ENCODE measurements at places on chromosomes 5 and 9.
A peak's percentile ranks its signal among the peaks of the same experiment; 100 is the strongest.

- DNase-seq: peak; percentile 80
Observed at GRCh38 chr9:37415011-37415719, 7.3 kb upstream of the GRHPR start.

- no peak for DNase-seq
Observed at GRCh38 chr5:135157421-135158313, 123.6 kb upstream of the PITX1 start.

DNA sequence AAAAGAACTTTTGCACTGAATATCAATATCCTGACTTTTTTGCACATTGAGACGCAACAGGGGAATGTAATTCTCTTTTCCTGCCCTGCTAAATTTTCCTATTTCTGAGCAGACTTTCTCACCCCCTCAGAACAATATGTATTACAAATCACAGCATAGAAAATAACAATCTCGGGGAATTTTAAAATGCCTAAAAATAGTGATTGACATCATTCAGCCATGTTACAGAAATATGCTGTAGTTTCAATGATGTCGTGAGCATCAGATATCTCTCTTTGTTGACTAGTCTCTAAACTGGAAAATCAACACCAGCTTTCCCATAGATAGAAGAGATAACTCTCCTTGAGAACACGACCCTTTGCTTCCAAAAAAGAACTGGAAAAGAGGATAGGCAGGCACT is 166.7 kb downstream of the ZDHHC21 start:
- DNase-seq: no peak

DNA sequence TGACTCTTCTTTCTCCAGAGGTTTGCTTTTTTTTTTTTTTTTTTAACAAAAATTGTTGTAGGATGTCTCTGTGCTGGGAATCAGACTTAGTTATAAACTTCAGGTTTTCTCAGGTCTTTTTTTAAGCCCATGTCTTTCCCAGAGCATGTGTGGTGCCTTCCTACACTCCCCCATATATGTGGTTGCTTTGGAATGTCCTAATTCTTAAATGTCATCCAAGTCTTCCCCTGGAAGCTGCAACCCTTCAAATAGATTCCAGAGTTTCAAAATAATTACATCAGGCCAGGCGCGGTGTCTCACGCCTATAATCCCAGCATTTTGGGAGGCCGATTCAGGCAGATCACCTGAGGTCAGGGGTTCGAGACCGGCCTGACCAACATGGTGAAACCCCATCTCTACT is 73.2 kb upstream of the FAM120A start:
- DNase-seq: no peak

DNA sequence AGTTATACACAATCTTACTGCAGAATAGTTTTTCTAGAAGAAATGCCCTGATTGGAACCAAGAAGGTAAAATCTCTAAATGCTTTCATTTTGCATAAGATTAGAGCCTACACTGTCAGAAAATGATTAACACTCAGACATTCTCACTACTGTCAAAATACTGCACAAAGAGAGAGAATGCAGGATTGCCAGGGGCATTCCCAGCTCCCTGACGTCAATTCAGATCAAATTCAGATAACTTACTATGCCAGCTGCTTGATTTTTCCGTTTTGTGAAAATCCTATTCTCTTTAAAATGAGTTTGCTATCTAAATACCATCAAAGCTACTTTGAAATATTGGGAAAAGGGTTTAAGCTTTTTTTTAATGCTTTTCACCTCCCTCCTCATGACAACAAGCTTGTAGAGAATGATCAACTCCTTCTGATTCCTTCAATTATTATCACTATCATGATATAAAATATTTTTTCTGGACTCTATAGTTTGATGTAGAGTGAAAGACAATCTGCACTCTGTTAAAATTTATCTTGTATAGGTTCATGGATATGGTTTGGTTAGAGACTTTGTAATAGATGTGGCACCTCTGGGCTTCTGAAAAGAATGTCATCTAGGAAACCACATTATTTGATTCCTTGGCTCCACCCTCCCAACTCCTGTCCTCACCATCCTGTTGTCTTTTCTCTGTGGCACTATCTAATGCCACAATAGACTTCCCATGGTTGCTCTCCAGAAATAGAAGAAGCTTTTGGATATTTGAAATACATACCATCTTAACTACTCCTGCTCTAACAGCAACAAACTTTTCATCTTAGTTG is 407.7 kb downstream of the PDE4D start:
- no peak for DNase-seq

GRCh38 chr9:110532908-110533665 is 46.5 kb downstream of the SVEP1 start:
- no peak for DNase-seq

- DNase-seq: no peak
Observed at GRCh38 chr5:129020683-129021082, 55.4 kb downstream of the SLC27A6 start.

DNA sequence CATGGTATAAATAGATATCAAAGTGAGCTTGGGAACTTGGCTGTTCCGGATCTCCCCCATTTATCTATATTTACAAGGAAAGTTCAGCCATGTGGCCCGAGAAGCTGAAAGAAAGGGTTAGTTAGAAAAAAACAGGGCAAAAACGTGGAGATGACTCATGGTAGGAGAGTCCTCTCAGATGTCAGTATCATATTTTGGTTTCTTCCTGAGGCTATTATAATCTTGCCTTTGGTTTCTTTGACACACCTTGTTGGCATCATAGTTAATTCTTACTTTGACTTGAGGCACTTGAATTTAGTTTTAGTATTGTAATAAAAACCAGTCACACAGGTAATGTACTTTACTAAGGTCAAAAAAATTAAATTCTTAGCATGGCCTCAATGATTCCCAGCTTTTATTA is 59.9 kb downstream of the GABRA6 start:
- DNase-seq: no peak

DNA sequence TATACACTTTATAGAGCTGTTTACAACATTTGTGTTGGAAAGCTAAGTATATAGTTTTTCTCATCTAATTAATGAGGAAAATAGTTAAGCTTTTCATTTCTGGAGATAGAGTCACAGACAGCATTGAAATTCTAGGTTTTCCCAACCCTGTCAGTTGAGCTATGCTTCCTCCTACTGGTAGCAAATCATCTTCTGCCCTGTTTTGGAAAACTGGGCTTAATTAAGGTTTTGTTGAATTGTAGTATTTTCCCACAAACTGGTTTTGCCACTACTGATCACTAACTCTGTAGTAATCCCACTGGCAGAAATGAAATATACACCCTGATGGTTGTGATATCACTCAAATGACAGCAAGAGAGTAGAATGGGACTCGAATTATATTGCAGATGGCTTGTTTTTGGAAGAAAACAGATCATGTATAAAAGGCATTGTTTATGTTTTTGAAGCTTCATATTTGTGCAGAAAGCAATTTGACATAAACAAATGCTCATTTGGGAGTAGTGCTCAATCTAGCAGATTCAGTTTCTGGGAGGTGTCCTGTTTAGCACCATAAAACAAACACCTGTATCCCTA is 46.6 kb downstream of the CD180 start:
- no peak for DNase-seq

DNA sequence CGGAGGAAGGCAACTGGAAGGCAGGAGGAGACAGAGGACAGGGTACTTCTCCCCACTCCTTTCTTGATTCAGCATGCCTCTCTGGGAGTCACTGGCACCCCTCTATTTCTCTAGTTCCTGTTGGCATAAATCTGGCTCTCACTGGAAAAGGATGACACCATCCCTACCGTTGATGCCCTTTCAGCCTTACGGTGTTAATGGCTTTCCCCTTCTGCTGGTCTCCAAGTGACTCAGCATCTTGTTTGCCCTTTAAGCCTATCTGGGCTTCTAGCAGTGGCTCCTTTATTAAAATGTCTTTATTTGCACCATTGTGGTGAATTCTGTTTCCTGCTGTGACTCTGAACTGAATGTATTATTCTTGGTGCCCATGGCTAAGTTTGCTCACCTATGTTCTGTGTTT is 227.3 kb upstream of the GLRA1 start:
- no peak for DNase-seq

DNA sequence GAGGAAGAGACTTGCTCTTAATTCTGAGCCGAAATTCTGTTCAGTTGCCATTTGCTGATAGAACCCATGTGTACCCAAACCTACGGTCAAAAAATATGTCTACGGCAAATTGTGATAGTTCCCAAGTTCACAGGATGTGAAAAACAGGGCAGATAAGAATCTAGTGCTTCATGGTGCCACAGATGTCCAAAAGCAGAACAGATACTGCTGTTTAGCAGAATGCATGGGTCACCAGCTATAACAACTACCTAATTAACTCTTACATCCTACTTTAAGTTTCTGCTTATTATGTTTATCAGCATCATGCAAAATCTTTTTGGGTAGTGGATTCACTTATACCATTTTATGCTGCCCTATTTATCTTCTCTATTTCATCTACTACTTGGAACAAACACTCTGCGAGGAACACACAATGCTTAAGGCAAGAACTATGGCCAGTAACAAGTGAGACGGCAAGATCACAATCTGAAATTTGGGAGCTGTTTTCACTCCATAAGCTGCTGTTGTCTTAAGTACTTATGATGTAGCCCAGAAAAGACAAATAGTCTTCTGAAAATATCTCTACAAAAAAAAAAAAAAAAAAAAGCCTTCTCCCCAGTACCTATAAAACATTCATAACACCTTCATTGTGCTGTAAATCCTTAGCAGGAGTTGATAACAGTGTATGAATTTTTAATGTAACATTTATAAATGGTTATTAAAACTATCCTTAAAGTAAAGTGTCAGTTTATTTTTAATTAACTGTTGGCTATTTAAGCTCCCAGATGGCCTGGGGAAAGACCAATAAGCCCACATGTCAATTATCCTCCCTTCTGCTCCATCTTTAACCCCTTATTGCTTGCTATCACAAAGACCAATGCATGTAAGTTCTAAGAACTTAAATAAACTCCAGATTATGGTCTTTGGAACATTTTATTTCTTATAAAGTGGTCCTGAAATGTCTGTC is 232.3 kb downstream of the TLR4 start:
- DNase-seq: no peak

- DNase-seq: no peak
Observed at GRCh38 chr5:146758938-146759337, 119.6 kb downstream of the PPP2R2B start.

DNA sequence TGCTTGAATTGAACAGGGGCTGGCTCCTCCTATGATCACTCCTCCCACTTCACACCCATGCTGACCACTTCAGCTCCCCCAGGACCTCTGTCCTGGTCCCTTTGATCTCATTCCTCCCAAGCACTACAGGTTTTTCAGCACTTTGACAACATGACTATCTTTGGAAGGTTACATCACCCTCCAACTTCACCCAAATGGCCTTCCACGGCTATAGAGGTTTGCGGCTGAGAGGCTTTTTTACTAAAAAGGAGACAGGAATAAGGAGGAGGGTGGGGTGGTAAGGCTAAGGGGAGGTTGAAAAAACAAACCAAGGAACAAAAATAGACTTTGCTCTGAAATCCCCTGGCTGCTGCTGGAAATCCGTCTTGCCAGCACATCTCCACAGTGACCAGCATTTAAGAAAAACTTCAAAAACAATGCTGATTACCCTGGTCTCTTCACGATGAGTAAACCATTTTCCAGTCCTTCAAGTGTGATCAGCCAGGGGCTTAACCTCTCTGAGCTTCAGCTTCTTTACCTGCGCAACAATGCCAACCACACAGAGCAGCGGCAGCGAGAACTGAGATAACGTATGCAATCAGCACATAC is 102.7 kb downstream of the DPYSL3 start:
- DNase-seq: no peak

GRCh38 chr9:4424038-4424437 is 66.2 kb upstream of the SLC1A1 start:
- no peak for DNase-seq

- DNase-seq: no peak
Observed at GRCh38 chr5:52690236-52690768, 97.4 kb upstream of the ITGA1 start.

GRCh38 chr5:78116167-78116566 is 178.3 kb downstream of the AP3B1 start:
- no peak for DNase-seq

DNA sequence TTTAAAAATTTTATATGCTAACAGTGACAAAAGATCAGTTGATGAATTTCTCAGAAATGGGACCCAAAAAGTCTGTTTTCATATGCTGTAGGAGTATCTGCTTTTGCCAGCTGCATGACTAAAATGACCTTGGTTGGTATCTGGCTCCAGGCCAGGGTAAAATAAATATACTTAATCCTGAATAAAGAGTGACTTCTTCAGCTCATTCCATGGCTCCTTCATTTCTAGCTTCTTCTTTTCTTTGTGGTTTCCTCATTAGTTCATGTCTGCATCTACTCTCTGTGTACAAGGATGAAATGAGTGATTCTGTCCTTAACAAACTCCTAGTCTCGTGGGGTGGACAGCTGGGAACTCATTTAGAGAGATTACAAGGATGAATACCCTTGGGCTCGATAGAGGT is 36.0 kb downstream of the RCL1 start:
- DNase-seq: no peak

DNA sequence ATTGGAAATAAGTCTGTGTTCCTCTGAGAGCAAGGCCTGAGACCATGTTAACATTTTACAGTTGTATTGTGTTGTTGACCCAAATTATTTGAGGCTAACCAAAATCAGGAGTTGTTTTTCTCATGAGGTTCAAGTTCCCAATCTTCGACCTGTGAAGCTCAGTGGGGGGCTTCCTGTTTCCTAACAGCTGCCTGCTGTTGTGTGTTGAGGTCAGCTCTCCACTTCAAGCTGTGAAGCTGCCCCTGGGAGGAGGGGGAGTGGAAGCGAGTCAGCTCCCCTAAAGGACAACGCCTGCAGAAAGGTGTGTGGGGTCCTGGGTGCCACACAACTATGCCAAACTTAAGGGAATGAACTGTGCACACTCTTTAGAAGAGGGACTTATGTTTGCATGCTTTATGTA is 295.5 kb downstream of the IRX1 start:
- no peak for DNase-seq

DNA sequence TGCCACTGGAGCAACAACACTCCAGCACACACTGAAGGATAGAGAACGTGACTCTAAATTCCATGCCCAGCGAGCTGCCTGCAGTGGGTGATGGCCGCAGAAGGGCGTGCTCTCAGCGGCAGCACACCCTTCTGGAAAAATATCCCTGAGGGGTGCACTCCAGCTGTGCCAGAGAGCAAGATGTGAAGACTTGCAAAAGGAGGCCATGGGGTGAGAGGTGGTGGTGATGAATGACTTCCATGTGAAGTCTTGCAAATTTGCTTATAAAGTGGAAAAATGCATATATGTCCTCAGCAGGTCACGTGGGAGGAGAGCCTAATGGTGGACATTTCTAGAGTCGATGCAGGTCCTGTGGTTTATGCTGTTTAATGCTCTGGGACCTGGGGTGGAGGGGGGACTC is 39.8 kb upstream of the COL5A1 start:
- DNase-seq: no peak

GRCh38 chr9:107086460-107086859 is 196.6 kb upstream of the RAD23B start:
- no peak for DNase-seq

DNA sequence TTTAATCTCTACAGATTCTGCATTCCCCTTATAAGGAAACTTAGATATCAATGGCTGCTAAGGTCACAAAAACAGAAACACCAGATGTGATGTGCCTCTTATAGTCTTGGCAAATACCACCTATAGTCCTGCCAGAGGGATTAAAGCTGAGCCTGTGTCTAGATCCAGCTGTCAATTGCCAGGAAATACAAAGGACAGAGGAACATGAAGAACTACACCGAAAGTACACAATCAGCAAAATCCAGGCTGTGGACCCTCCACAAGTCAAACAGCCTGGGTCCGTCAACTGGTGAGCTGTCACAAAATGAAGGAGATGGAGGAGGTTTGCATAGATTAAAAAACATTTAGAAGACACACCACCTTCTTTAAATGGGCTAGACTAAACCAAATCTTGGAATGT is 85.4 kb downstream of the KLF4 start:
- no peak for DNase-seq

- no peak for DNase-seq
Observed at GRCh38 chr9:98225015-98225442, 30.4 kb downstream of the TBC1D2 start.

Data from GM13976 (cell line).